ENCODE measurements at places on chromosomes 1 and 21.

- DNase-seq: no peak
Observed at GRCh38 chr1:40985161-40985560, 5.7 kb downstream of the CTPS1 start.

DNA sequence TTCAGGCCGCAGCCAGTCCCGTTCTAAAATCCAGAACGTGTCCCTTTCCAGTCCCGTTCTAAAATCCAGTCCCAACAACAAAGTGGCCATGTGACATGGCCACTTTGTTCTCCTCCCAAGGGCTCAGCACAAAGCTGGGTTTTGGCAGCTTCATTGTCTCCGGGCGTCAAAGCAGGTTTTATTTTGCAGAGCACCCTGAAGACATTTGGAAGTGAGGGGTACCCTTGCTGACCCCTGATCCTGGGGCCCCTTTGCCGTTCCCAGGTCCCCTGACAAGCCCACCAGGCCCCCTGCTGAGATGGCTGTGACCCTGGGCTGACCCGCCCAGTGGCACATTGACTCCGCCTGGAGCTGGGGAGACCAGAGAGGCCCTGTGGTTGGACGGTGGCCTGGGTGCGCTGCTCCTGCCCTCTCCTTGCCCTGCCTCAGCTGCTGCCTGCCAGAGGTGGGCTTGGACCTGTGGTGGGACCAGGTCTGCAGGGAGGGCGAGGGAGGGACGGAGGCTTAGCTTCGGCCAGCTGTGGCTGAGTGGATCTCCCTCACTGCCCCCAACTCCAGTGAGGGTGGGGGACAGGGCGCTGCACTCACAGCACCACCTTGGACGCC is 4.3 kb downstream of the PFKL start:
- no peak for DNase-seq

- DNase-seq: no peak
Observed at GRCh38 chr1:2121101-2121691, 71.0 kb downstream of the PRKCZ start.

DNA sequence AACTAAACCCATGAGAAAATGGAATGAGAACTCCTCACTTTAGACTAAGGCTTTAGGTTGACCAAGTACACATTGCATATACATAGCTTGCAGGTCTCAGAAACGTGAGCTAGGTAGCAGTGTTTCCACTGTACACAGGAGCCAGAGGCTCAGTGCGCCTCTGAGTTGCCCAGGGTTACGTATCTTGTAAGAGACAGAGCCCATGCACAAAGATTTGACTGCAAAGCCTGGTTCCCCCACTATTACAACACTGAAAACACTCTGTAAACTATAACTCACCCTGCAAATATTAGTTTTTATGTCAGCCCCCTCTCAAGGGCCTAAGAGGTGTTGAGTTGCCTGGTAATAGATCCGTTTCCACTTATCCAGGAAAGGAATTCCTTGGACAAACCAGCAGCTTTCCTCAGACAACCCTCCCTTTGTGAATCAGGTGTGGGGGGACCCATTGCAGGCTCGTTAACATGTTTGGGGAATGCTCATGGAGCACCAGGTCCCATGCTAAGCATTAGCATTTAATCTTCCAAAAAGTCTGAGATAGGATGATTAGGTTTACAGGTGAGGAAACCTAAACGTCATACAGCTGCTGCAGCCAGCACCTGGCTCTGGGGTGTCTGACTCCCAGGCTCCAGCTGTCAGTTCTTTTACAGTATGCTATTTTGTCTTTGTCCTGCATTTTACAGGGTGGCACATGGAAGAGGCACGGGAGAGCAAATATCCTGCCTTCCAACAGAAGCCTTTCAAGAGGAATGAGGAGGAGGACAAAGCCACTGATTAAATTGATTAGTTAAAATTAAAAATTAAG is 25.7 kb downstream of the TENT5C start:
- DNase-seq: no peak

DNA sequence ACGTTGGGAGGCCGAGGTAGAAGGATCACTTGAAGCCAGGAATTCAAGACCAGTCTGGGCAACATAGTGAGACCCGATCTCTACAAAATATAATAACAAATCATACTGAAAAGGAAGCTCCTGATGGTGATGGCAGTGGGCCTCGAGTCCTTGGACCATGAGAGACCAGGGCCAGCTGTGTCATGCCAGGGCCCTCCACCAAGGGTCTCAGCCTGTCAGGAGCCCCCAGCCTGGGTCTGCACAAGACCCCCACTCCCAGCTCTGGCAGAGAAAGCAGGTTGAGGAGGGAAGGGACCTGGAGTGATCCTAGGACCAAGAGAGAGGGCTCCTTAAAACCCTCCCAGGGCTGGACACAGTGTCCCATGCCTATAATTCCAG is 6.7 kb upstream of the CTRC start:
- no peak for DNase-seq
